ENCODE measurements at places on chromosomes 4 and X. TPM values are rescaled to one million over a fixed set of nuclear protein-coding genes. Genes with fewer than 3 reads are reported as not detected.

YY2 gene
- 1.0 TPM for polyA plus RNA-seq

SLC10A7 gene
- 4.9 TPM for polyA plus RNA-seq

WNK3 gene
- polyA plus RNA-seq, result 0.30 TPM

USP17L25 gene
- not detected for polyA plus RNA-seq

LDOC1 gene
- polyA plus RNA-seq, result 31.3 TPM

UPF3B gene
- 13.7 TPM for polyA plus RNA-seq

HSD17B13 gene
- 0.43 TPM for polyA plus RNA-seq

UCP1 gene
- 0.05 TPM for polyA plus RNA-seq

ASB9 gene
- polyA plus RNA-seq, result 3.3 TPM

USP51 gene
- polyA plus RNA-seq, result 2.1 TPM

ACSL1 gene
- polyA plus RNA-seq, result 109 TPM

GPRASP1 gene
- polyA plus RNA-seq, result 21.7 TPM

Data from thymus (tissue), 14 donors.